ENCODE measurements at places on chromosomes 6 and 20. TPM values are rescaled to one million over a fixed set of nuclear protein-coding genes. Genes with fewer than 3 reads are reported as not detected.

- DNase-seq = no peak
Measured at GRCh38 chr20:63758152-63758551, 18.6 kb downstream of the SLC2A4RG start.

DNA sequence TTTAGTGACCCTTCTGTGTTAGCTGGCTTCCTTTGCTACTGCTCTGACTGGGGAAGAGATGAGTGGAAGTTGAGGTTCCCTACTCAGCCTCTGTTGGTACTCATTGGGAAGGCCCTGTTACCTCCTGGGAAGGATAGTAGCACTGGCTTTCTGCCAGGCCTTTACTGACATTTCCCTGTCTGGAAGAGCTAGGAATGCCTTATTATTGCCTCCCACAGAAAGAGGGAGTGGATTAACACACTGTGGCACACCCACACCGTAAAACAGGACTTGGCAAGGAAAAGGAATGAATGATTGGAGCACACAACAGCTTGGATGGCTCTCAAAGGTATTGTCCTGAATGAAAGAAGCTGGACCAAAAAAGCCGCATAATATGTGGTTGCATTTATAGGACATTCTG, 12.2 kb downstream of the ZNF831 start:
- no peak for DNase-seq

- no peak for DNase-seq
Measured at GRCh38 chr6:35487658-35488516, 9.0 kb downstream of the TEAD3 start.

- no peak for DNase-seq
Measured at GRCh38 chr6:64712606-64713005, 994.4 kb downstream of the EYS start.

GRCh38 chr6:36671687-36672375, 6.7 kb upstream of the CDKN1A start:
- DNase-seq = no peak

DNA sequence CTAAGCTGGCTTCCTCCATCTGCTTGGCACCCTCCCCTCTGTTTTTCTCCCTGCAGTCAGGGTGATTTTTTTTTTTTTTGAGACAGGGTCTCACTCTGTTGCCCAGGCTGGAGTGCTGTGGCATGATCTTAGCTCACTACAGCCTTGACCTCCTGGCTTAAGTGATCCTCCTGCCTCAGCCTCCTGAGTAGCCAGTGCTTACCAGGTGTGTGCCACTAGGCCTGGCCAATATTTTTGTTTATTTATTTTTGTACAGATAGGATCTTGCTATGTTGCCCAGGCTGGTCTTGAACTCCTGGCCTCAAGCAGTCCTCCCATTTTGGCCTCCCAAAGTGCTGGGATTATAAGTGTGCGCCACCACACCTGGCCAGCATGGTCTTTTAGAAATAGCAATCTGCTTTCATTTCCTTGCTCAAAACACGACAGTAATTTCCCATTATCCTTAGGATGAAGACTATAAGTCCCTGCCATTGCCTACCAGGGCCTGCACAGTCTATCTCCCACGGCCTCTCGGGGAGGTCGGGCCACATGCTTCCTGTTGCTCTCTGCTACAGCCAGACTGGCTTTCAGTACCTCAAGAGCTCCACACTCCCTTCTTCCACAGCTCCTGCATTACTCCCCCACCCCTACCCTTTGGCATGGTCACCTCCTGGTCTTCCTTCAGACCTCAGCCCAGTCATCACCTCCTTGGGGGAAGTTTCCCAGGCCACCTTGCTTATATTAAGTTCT, 11.1 kb upstream of the CD164 start:
- peak; percentile 8 for DNase-seq

DNA sequence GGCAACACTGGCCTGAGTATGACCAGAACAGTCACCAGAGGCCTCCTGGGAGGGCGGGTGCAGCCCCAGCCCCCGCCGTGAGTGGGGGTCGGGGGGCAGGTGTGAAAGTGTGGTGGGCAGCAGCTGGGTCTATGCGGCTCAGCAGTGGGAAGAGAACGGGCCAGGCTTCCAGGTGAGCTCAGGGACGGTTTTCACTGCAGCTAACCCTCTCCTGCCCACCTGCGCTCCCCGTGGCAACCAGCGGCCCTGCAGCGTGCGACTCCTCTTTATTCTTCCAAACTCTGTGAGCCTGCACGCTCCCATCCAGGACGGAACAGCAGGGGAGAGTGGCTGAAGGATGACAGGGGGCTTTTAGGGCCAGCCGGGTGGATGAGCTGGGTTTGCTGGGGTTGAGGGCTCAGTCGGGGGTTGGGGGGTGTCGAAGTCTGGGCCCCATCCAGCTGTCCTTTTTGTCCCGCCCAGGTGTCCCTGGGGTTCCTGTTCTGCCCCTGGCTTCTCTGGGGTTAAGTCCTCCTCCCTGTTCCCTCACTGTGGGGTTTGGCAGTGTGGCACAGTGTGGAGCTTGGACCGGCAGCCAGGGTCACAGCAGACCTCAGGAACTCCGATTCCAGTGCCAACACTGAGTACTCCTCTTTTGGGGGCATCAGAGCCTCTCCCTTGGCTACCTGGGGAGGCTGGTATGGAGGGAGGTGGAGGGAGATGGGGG, 859 bp upstream of the BIRC7 start:
- DNase-seq = peak; percentile 27

DNA sequence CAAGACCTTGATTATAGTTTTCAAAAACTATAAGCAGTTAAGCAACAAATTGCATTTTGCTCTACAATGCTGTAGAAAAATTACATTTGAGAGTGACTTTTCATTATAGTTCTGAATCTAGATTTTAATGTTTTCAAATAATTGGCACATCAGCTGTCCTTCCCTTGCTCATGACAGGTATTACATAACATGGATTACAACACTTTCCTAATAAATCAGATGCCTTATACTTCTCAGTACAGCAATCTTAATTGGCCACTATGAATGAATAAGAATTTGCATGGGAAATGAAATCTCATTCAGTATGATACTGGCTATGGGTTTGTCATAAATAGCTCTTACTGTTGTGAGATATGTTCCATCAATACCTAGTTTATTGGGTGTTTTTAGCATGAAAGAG, 29.9 kb downstream of the HSF2 start:
- no peak for DNase-seq

DNA sequence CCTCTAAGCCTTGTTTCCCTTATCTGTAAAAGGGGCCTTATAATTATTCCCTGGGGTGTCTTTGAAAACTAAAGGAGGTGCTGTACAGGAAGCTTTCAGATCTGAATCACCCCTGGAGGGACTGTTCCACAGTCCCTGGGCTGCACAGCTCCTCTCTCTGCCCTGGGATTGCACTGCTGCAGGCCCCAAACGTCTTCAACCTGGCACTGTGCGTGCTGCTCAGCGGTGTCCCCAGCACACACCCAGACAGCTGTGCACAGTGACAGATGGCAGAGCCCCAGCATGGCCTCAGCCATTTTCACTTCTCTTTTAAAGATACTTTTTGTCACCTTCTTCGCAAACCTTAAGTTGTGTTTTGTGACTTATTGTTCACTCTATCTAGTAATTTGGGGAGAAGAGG, 50.7 kb upstream of the INSM1 start:
- DNase-seq = no peak

DNA sequence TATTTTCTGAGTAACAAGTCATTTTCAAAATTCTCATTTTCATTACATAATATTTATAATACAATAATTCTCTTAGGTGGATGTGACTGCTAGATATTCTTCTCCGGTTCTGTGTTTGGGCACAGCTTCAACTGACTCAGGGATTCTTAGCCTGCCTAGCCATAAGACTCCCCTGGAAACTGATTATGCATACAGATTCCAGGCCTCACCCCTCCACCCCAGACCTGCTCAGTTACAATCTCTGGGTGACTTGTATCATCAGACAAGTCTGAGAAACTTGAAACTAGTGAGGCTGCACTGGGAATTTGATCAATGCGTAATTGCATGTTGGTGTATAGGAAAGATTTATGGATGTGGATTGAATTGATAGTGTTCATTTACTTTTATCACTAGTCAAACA, 25.4 kb downstream of the FLRT3 start:
- no peak for DNase-seq

- DNase-seq = peak; percentile 67
Measured at GRCh38 chr20:36491901-36492617, 49.3 kb upstream of the MYL9 start.

- DNase-seq = peak; percentile 74
Measured at GRCh38 chr6:138817799-138818198, 21.9 kb downstream of the ECT2L start.

DNA sequence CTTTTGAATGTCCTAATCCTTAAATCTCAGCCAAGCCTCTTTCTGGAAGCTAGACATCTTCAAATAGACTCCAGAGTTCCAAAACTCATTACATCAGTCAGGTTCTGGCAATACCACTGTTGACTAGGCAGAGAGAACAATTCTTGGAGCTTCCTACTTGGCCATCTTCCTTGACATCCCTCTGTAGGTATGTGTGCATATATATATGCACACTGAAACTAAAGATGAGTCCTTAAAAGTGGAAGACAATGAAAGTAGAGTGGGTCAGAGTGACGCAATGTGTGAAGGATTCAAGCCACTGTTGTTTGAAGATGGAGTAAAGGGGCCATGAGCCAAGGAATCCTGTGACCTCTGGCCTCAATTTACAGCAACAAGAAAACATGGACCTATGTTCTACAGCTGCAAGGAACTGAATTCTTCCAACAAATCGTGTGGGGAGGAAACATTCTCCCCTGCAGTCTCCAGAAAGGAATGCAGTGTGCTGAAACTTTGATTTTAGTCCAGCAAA, 18.7 kb upstream of the DUSP22 start:
- DNase-seq = no peak

DNA sequence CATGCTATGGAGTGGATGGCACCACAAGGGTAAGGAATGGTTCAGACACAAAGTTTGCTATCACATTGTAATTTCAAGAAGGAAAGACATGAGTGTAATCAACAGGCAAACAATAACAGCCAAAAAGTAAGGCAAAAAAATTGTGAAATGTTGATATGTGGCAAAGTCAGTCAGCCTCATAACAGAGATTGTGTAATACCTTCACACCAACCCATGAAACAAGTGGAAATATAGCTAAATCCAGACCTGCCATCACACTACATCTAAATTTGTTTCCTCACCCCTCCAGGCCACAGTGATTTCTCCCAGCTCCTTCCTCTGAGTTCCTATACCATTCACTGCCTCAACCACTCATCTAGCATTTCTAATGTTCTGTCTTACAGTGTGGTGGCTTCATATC, 37.3 kb downstream of the SIM1 start:
- no peak for DNase-seq

- peak; percentile 34 for DNase-seq
Measured at GRCh38 chr6:37696841-37697662, 631 bp downstream of the MDGA1 start.

- no peak for DNase-seq
Measured at GRCh38 chr20:35334311-35335101, 42.3 kb upstream of the FAM83C start.

- peak; percentile 64 for DNase-seq
Measured at GRCh38 chr6:75563032-75563431, 38.6 kb upstream of the SENP6 start.

- no peak for DNase-seq
Measured at GRCh38 chr20:37396416-37397075, 50.6 kb downstream of the SRC start.

- DNase-seq = no peak
Measured at GRCh38 chr6:152301021-152301764, 336.0 kb downstream of the SYNE1 start.

DNA sequence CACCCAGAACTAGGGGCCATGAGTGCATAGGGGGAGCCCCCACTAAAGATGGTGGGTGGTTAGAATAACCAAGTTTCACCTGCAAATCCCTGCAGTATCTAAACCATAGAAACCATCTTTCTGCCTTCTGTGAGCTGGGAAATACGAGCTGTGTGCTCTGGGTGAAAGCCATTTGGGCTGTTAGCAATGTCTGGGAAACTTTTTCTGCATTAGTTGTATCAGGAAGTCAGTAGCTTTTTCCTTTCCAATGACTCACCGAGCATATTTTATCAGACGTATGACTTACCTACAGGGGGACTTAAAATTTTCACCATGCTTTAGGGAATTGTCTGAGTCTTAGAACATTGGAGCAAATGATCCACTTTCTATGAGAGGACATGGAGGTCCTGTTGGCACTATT, 584.0 kb downstream of the QKI start:
- peak; percentile 16 for DNase-seq

DNA sequence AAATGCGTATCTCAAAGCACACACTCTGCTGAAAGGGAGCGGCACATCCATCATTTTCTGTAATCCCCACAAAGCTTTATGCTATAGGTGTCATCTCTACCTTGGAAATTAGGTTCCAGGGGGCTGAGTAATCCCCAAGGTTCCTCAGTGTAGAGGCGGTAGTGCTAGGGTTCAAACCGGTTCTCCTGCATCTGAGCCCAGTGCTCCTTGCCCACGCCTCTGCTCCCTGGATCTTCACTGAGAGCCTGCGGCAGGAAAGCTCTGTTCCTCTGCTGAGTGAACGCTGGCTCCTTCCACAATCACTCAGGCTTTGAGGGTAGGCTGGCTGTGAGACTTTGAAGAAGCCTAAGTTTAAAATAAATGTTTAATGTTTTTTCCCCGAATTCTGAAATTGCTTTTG, 24.9 kb downstream of the SLC22A23 start:
- DNase-seq = no peak

DNA sequence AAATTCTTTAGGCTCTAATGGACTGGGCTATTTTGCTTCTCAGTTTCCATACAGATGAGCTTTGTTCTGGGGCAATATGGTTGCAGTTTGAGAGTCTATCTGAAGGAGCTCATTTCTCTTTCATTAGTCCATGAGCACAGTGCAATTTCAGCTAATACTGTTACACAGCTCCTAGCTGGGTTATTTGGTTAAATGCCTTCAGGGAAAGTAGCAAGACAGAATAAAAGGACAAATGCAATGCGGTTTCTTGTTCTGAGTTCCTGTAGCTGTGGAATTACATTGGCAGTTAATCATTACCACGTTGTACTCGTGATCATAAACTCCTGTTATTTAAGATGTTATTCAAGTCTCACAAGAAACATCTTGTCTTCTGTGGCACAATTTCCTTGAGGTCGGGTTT, 127.7 kb downstream of the BFSP1 start:
- no peak for DNase-seq

The CTCFL gene
- total RNA-seq = not detected

The GRIK2 gene
- 0.34 TPM for total RNA-seq

The BEND6 gene
- 0.14 TPM for total RNA-seq

The AGPAT1 gene
- 9.5 TPM for total RNA-seq

The LHFPL5 gene
- not detected for total RNA-seq

The DLK2 gene
- total RNA-seq = 0.60 TPM

The CCM2L gene
- 31.1 TPM for total RNA-seq

The SALL4 gene
- total RNA-seq = 0.14 TPM

The ZKSCAN4 gene
- total RNA-seq = 5.2 TPM

The C20orf96 gene
- total RNA-seq = 3.2 TPM
